ENCODE measurements at places on chromosomes 12 and 14.

DNA sequence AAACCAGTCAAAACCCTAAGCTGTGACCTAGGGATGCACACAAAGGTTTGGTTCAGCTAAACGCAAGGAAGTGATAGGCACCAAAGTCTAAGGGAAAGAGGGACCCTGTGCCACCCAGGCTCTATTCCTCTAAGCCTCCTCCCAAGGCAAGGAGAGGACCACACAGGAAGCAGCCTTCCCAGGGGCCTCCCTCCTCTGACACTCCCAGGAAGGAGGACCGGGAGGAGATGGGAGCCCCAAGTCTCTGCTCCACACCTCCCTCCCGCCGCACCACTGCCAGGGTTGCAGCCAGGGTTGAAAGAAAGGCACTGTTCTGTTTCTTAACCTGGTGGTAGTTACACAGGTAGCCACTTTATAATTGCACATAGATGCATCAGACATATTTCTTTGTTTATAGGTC is 21.9 kb downstream of the TCHP start:
- DNase-seq: no peak

- DNase-seq: no peak
Observed at GRCh38 chr12:86663716-86664115, 407.5 kb upstream of the MGAT4C start.

DNA sequence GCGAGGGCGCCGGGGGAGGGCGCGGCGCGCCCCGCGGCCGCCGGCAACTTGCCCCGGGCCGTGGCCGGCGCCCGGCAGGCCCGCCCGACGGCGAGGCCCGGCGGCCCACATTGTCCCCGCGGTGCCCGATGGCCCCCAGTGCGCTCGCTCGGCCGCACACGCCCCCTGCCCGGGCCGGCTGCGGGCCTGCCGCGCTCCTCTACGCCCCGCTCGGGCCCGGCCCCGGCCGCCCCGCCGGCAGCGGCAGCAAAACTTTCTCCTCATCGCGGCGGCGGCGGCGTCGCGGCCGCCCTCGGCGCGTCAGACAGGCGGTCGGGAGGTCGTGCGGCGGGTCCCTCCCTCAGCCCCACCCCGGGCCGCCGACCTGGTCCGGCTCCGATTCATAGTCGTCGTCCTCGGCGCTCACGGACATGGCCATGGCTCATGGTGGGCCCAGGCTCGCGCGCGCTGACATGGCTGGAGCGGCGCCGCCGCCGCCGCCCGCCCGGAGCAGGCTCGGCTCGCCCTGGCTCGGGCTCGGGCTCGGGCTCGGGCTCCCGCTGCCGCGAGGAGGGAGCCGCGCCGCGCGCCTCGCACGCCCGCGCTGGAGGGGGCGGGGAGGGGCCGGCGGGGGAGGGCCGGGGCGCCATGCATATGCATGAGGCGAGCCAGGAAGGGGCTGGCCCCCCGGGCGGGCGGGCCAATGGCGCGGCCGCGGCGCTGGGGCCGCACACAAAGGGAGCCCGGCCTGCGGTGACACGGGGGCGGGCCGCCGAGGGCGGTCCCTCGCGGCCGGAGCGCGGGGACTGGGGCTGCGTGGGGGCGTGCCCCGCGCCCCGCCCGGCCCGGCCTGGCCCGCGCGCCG is 67.1 kb downstream of the RNF34 start:
- peak; percentile 85 for DNase-seq

DNA sequence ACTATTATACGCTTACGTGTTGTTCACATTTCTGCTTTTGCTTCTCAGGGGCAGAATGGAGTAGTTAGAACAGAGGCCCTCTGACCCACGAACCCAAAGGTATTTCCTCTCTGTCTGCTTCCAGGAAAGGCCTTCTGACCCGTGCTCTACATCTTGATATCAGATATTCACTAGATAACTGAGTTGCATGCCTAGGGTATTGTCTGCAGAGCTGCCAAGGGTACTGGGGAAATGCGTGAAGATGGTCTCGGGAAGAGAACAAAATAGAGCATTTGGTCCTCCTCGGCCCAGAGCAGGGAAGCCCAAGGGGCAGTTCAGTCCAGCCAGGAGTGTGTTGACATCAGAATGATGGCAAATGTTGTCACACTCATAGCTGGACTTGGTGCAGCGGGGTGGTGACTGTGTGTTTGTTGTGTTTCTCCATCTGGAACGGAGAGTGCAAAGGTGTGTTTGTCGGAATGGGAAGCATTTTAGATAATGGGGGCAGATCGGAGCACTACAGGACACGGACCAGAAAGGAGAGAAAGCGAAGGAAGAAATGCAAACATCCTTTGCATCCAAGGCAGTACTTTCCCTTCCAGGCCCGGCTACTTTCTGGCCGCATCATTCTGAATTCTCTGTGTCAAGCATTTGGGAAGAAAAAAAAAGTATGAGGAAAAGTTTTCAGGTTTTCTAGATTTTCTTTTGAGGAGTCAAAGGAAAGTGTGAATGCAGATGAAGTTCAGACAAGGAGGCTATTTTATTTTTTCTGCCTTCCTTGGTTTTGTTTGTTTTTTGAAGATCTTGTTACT is 8.1 kb downstream of the GLT1D1 start:
- DNase-seq: no peak

DNA sequence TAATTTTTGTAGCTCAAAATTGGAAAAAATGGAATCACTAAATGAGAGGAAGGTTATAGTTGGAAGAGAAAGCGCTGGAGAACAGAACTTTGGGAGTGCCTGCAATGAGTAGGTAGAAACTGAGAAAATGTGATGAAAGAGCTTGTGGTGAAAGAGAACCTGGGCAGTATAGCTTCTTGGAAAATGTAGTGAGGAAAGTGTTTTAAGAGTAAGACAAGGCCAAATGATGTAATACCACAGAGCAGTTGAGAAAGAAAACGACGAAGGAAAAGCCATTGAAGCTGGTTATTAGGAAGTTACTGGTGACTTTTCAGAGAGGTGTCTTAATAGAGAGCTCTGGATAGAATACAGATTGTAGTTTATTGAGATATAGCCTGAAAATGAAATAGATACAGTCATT is 255.3 kb downstream of the AEBP2 start:
- DNase-seq: no peak

DNA sequence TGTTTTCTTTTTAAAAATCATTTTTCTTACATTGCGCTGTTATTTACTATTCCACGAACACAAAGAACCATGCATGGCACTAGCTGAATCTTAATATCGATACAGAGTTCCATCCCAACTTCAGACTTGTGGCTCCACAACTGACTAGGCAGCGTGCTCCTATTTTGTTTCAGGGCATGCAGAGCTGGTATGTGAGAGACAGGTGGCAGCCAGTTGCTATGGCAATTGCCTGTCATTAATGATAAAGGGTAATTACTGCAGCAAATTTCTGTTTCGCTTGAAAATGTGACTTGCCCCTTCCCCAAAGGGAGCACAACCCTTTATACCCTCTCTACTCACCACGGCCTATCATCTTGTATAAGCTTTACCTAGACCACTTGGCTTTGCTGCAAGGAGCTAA is 113.1 kb upstream of the G2E3 start:
- DNase-seq: no peak
